ENCODE measurements at places on chromosomes 2 and 18.
A peak's percentile ranks its signal among the peaks of the same experiment; 100 is the strongest.

GRCh38 chr2:46394649-46395510 is 84.5 kb upstream of the TMEM247 start:
- no peak for DNase-seq

- DNase-seq, result no peak
These were observed 5.2 kb downstream of the XRCC5 start for GRCh38 chr2:216114382-216114713.

- DNase-seq, result no peak
These were observed 47.9 kb upstream of the AKAIN1 start for GRCh38 chr18:5244941-5245340.

DNA sequence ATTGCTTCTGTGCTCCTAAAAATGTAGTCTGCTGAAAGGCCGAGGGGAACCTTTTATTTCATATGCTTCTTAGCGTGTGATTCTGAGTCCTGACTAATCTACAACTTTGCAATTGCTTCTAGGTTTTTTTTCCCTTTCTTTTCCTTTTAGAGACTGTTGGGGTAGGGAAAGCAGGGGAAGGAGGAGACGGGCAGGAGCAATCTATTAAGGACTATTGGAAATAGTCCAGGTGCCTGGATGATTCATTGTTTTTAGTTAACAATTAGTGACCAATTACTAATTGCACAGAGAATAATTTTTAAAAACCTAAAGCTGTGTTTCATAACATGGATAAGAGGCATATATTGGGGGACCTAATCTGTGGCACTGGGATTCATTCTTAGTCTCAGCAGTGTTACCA is 49.4 kb upstream of the STON1 start:
- no peak for DNase-seq

GRCh38 chr18:3716116-3716660 is 266.2 kb downstream of the TGIF1 start:
- DNase-seq, result no peak

GRCh38 chr2:234821946-234822475 is 129.8 kb upstream of the SH3BP4 start:
- DNase-seq, result no peak

DNA sequence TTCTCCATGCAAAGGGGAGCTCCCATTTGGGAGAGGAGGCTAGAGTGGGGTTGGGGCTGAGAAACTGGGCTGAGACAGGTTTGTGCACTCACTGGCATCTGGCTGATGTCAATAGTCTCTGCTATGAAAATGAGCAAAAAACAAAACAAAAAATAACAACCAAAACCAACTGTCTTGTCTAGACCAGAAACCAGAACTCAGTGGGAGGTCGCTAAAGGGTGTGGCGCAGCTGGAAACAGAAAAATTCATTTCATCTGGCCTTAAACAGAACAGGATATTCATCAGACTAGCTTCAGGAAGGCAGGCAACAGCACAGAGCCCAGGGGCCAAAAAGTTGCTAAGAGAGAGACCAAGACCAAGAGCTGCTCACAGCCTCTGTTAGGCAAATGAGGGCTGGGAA is 126.1 kb downstream of the THNSL2 start:
- no peak for DNase-seq

DNA sequence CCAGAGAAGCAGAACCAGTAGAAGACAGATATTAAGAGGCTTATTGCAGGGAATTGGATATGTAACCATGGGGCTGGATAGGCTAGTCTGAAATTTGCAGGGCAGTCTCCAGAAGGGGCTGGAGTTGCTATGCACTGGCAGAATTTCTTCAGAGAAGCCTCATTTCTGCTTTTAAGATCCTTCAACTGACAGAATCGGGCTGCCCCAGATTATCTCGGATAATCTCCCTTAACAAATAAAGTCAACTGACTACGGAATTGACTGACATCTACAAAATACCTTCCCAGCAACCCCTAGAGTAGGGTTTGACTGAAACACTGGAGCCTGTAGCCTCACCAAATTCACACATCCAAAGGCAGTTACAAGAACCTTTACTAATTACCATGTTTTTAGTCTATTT is 136.4 kb downstream of the SOCS6 start:
- DNase-seq, result no peak

GRCh38 chr2:138622613-138623012 is 121.0 kb downstream of the SPOPL start:
- DNase-seq, result peak; percentile 7

DNA sequence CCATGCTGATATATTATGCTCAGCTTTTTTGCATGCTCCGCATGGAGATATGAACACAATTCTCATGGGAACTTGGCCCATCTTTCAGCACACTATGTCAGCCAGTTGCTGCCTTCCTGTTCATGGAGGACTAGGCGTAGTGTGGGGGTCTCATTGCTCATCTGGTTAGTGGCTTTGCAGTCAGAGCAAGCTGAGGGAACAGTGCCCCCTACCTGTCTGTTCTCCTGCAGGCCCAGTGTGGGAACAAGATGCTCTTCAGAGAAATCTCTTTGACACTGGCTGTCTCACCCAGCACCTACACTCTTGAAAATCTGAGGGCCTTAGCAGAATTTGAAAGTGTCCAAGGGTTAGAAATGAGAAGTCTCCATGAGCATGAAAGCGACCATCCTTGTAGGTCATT is 47.1 kb downstream of the SPTBN1 start:
- peak; percentile 82 for DNase-seq

DNA sequence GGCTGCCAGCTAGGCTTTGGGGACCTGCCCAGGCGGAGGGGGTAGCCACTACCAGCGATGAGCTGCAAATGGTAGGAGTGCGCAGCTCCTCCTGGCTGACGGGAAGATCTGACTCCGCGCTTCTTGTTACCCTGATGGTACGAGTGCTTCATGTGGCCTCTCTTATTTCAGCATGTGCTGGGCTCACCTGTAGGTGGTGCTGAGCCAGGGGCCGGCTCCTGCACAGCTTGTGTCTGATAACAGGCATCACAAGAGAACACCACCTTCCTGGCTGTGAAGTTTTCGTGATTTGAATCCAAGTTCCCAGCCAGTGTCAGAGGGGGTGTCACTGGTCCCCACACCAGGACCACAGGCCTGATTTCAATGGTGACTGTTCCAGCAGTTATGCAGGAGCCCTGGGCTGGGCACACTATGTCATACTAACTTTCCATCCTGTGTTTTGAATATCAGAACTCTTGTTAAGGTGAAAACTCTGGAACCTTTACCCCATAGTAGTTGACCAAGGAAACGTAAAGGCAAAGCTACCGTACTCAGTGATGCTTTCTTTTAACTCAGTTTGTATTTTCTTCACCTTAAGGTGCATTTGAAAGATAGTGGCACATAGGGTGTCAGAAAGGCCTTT is 28.0 kb downstream of the APCDD1 start:
- DNase-seq, result peak; percentile 7

- peak; percentile 84 for DNase-seq
These were observed 20.3 kb downstream of the PLEK start for GRCh38 chr2:68385220-68385906.

GRCh38 chr2:76268902-76269620 is 558.3 kb upstream of the GCFC2 start:
- no peak for DNase-seq

- no peak for DNase-seq
These were observed 62.8 kb downstream of the PXDN start for GRCh38 chr2:1681323-1682180.

DNA sequence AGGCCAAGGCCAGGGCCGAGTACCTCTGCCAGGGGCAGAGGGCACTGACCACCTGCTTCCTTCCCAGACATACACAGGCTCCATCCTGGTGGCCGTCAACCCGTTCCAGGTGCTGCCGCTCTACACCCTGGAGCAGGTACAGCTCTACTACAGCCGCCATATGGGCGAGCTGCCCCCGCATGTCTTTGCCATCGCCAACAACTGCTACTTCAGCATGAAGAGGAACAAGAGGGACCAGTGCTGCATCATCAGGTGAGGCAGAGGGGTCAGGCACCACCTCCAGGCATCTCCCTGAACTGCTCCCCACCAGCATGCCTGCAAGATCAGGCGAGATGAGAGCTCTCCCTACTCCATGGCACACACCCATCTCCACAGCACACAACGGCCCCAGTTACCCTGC is 31.1 kb downstream of the MYO7B start:
- no peak for DNase-seq

DNA sequence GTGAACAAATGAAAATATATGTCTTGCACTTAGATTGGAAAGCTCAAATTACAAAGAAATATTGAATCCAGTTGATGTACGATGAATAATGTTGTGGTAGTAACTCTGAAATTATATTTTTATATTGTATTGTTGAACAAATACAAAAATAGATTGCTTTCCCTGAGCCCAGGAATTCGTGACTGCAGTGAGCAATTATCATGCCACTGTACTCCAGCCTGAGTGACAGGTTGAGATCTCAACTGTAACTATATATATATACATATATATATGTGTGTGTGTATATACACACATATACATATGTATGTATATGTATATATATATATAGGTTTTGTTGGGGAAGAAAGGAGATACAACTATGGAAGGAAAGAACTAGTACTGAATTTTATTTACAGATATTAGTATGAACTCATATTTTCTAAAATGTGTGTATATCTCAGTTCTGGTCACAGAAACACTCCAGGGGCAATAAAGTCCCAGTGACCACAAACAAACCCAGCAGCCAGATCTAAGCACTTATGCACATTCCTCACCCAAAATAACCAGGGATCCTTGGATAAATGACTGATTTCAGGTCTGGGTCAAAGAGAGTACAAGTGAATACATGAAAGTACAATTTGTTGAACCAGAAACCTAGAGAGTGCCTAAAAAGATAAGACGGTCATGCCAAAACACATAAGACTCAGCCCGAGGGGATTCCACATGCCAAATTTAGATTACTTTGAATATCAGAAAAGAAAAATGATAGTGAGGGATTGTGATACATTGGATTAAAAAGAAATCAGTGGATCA is 146.3 kb downstream of the TMX3 start:
- DNase-seq, result no peak

- DNase-seq, result no peak
These were observed 309.5 kb upstream of the HS6ST1 start for GRCh38 chr2:128628206-128628605.
